Activated CD4-positive, alpha-beta memory T cell treated with anti-CD3 and anti-CD28 coated beads for 36 hours (primary cell): ENCODE measurements at places on chromosomes 4 and X. TPM values are rescaled to one million over a fixed set of nuclear protein-coding genes. Genes with fewer than 3 reads are reported as not detected.

The HSD17B10 gene
- total RNA-seq = 80.5 TPM

- H3K36me3 ChIP-seq = peaks cover 23% of the 10 kb centered on the region
- no peak for DNase-seq
- H3K27me3 ChIP-seq = no peaks in the 10 kb centered on the region
- H3K27ac ChIP-seq = peak overlapping the region; percentile 98
Observed at GRCh38 chrX:153927672-153927921, 1.5 kb upstream of the ARHGAP4 start.

GRCh38 chrX:24294619-24295018 lies 19.2 kb downstream of the SUPT20HL2 start:
- no peaks in the 10 kb centered on the region for H3K36me3 ChIP-seq
- H3K4me1 ChIP-seq = no peaks in the 10 kb centered on the region
- no peak overlapping the region for H3K4me3 ChIP-seq
- DNase-seq = peak; percentile 56

The CTAG1A gene
- not detected for total RNA-seq

- peak overlapping the region; percentile 75 for H3K27ac ChIP-seq
- peak overlapping the region; percentile 76 for H3K4me3 ChIP-seq
- no peaks in the 10 kb centered on the region for H3K36me3 ChIP-seq
- no peaks in the 10 kb centered on the region for H3K27me3 ChIP-seq
- DNase-seq = peak; percentile 9
Observed at GRCh38 chrX:44344687-44345086, 1.2 kb upstream of the EFHC2 start.

DNA sequence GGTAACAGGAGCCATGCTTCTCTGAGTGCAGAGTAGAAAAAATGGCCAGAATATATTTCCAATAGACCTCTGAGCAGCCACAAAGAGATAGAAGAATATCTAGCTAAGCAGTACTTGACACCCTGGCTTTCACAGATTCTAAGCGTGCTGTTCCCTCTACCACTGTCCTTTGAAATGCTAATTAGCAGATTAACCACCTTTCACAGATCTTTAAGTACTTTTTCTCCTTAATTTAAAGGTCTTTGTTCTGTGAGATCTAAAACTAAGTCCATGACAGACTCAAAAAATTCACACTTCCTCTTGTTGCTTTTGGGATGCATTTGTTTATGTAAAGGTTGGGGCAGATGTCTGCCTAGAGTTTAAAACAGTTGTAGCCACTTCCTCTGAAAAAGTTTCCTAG lies 28.3 kb upstream of the MAGEC2 start:
- no peak overlapping the region for H3K27ac ChIP-seq
- H3K4me1 ChIP-seq = no peaks in the 10 kb centered on the region
- H3K4me3 ChIP-seq = no peak overlapping the region

DNA sequence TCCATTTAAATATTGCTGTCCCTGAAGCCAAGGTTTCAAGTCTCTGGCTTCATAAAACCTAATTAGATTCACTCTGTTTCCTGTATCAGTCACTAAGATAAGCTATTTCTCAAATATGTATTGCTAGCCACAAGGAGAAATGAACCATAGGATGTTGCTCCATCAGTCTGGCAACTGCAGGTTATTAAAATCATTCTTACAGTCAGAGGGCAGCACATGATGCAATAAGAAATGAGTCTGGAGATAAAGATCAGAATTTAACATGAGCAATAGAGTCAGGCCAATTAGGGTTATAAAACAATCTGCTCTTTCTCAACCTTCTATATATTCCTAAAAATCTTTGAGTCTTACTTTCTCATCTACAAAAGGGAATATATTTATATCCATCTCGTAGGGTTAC lies 7.2 kb downstream of the PRKG2 start:
- H3K36me3 ChIP-seq = no peaks in the 10 kb centered on the region
- H3K27ac ChIP-seq = no peak overlapping the region
- DNase-seq = no peak
- H3K4me3 ChIP-seq = no peak overlapping the region

The AVPR2 gene
- total RNA-seq = not detected

DNA sequence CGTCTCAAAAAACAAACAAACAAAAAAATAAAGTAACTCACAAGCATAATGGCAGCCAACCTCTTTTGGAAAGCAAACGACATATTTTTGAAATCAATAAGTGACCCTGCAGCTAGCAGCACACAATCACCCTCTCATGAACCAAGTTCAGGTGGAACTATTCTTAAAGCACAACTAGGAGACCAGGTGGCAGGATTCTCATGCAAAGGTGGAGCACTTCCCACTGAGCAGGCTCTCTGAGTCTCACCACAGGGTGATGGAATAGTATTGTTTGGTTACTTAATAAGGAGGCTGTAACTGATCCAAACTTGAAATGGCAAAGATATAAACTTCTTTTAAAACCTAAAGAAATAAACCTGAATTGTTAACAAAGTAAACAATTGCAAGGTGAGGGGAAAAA lies 1293.1 kb downstream of the PCDH19 start:
- no peaks in the 10 kb centered on the region for H3K4me1 ChIP-seq
- DNase-seq = no peak
- H3K27ac ChIP-seq = no peak overlapping the region
- no peaks in the 10 kb centered on the region for H3K36me3 ChIP-seq
- H3K4me3 ChIP-seq = no peak overlapping the region
- H3K27me3 ChIP-seq = no peaks in the 10 kb centered on the region

The CPZ gene
- not detected for total RNA-seq

DNA sequence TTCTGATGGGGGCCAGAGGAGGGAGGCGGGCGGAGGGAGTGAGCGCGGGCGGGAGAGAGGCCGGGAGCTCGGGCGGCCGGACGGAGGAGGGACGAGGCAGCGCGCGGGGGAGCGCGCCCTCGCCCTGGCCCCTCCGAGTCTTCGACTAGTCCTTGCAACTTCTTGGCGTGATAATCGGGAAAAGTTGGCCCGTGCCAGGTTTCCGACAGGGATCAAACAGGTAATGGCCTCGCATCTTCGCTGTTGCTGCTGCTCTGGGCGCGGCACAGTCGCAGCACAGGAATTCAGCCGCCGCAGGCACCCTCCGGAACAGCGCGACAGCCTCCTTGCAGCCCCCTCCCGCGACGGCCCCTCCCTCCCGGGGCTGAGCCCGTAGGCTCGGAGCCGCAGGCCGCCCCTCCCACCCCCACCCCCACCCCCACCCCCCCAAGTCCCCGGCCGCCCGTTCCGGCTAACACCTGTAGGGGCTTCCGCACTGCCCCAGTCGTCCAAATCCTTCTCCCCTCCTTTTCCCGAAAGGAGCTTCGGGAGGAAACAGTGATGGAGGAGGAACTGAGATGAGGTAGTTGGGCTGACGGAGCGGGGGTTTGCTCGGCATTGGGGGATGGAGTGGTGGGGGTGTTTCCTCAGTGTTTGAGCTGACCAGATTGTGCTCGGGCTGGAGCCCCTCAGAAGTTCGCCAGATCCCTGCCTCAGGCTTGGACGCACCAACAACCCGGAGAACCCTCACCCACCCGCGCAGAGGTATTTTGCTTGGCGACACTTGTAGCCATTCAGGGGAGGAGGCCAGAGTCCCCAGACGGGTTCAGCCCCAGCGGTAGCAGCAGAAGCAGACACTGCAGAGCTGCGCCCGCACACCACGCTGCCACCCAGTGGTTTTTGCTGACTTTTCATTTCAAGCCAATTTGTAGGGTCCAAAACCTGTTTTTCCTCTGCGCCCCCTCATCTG lies at the start of gene FGF13:
Gene FGF13, minus strand, starts transcription at position 319 of the 949 bp plus-strand sequence. CDS start 714 bp downstream, outside the sequence.
- H3K27me3 ChIP-seq = peaks cover 25% of the 10 kb centered on the region
- no peak within 1 kb of the TSS for H3K4me3 ChIP-seq
- no peaks in the 10 kb centered on the region for H3K4me1 ChIP-seq
- no peaks in the 10 kb centered on the region for H3K36me3 ChIP-seq
- no peak for DNase-seq

DNA sequence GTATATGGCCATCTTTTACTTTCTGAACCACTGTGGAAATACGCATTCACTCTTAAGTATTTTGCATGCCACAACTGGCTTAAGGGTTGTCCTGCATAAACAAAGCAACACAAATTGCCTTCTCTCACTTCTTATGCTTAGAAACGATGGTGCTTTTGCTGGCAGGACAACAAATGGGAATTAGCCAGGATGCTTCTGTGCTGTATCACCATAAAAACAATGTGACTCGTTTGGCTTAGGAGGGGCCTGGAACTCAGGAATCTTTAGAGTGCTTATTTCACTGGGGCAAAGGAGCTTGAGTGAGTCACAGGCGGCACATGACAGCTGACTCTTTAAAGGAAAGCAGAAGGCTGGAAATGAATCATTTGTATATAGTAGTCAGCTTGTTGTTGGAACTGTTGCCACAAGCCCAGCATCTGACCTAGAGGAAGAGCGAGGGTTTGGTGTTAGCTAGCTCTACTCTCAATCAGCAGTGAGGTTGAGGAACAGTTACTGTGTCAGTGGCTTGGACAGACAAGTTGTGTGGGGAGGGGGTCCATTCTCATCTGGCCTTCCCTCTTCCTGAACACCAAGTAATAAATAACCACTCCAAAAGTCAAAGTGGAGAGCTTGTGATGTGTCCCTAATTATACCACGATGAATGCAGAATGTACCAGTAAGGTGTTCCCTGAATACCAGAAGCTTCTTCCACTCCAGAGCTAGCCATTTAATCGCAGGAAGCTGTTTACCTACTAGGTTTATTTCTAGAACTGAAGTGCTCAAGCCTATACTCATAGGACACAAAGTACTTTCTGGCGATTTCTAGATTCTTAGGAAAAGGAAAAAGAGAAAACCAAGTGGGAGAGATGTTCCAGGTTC lies 293.1 kb downstream of the CAMK2D start:
- H3K36me3 ChIP-seq = peaks cover 27% of the 10 kb centered on the region
- DNase-seq = peak; percentile 66
- H3K27ac ChIP-seq = peak overlapping the region; percentile 61

The LRPAP1 gene
- 55.9 TPM for total RNA-seq

- H3K27me3 ChIP-seq = peaks cover 22% of the 10 kb centered on the region
- H3K4me1 ChIP-seq = no peaks in the 10 kb centered on the region
- no peak for DNase-seq
Observed at GRCh38 chr4:8274765-8275547, 5.4 kb downstream of the HTRA3 start.
